ENCODE measurements at places on chromosomes 2 and 18.

- DNase-seq, result no peak
Observed at GRCh38 chr2:98768384-98769113, 37.6 kb upstream of the MGAT4A start.

DNA sequence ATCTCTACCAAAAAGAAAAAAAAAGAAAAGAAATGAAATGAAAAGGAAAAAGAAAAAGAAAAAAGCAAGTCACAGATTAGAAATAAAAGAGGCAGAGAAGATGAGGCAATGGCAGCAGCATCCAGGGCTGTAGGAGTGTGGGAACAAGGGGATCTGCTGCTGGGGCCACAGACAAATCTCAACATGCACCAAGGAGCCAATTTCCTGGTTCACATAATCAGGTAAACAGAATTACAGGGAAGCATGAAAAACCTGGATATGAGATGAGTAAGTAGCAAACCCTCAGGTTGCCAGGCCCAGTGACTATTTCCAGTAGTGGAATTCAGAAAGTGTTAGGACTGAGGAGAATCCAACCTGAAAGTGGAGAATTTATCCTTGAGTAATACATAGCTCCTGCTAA, 77.4 kb upstream of the ARHGAP28 start:
- DNase-seq, result no peak

- no peak for DNase-seq
Observed at GRCh38 chr18:363301-364085, 95.6 kb upstream of the THOC1 start.

DNA sequence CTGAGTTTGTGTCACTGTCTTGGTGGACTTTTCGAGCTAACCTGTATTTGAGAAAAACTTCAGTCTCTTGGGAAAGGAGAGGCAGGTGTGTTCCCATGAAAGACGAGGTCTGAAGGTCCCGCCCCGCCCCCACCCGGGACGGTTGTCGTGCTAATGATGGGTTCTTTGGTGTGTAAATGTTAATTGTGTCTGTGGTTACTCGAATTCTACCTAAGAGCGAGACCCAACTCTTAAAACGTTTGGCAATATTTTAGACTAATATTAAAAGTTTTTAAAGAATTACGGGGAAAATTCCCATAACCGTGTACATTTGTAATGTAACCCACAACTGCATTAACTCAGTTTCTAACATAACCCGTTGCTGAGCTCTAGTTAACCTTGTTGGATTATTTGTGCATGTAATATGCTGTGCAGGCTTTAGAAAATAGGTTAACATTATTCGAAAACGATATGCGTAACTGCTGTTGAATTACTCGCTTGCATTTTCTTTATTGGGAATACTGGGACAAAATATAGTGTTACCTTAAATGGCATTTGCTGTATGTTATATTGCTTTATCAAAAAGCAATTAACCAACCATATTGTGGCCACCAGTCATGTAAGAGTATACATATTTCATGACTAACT, 833 bp downstream of the EPB41L5 start:
- peak; percentile 70 for DNase-seq

DNA sequence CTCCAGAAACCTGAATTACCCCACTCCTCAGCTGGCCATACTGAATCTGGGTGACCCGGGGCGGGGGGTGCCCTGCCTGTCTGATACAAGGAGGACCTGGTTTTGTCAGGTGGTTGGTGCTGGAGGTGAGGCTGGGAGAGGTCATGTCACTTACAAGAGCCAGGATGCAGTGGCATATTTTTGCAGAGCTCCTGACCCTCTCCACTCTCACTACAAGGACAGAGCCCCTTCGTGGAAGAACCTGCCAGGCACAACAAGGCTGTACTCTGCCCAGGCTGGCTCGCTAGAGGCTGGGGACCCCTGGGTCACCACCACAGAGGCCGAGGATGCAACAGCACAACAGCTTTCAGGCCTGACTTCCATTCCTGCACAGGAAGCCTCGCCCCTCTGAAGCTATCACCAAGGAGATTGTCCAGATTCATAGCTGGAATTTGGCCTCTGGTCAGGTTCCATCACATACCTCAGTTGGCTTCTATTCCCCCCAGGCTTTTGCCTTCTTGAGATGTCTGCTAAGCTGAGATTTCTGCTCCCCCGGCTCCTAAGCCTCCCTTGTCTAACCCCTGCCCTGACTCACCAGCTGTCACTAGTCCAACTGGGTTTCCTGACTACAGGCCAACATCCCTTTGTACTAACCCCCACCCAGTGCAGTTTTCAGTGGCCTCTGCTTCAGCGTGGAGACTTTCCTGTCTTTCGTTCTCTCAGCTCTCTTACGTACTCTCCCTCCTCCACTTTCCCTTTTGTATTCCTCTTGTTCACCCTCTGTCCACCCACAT, 132.5 kb upstream of the EPAS1 start:
- peak; percentile 65 for DNase-seq

DNA sequence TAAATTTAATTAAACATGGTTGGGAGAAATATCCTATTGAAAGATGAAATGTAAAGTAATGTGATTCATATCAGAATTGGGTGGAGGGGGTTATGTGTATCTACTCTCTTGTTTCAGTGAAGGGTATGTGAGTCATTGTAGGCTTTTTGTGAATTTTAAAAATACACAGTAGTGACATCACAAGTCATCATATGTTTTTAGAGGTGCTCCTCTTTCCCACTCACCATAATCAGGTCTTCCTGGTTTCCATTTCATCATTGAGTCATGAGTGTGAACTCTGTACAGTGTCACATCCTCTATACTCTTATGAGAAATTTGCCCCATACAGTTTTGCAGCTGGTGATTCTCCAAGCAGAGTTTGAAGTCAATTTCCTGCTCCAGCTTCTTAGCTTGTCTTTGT, 18.8 kb downstream of the FSIP2 start:
- DNase-seq, result no peak

- no peak for DNase-seq
Observed at GRCh38 chr2:100718065-100718629, 101.8 kb upstream of the NPAS2 start.

DNA sequence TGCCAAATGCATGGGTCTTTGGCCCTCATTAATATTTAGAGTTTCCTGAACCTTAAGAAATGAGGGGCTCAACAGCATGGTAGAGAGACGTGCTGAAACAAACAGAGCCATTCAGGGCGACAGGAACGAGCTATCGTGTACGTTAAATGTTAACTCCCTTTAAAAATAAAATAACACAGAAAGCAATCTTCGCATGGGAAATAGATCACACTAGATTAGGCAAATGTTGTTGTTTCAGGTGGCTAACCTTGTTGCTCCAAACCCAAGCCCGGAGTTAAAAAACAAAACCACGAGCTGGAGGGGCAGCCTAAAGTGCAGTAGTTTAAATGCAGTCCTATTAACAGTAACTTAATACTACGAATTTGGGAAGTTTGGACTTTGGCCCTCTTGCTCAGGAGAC, 177.4 kb upstream of the TRIB2 start:
- DNase-seq, result no peak

GRCh38 chr2:174634130-174635014, 36.8 kb upstream of the WIPF1 start:
- DNase-seq, result peak; percentile 26

DNA sequence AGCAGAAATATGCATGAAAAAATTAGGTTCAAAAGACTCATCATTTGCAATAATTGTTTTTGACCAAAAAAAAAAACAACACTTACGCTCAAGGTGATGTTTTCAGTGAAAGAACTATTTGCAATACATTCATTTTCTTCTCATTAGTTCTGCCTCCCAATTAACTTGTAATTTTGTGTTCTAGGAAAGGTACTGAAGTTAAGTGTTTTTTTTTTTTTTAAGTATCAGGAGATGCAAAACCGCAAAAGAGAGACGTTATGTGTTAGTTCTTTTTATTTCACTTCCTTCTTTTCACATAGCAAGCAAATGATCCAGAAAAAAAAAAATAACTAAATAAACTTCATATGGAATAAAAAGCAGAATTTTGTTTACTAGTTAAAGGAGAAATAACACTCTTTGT, 735.2 kb upstream of the GCFC2 start:
- no peak for DNase-seq

DNA sequence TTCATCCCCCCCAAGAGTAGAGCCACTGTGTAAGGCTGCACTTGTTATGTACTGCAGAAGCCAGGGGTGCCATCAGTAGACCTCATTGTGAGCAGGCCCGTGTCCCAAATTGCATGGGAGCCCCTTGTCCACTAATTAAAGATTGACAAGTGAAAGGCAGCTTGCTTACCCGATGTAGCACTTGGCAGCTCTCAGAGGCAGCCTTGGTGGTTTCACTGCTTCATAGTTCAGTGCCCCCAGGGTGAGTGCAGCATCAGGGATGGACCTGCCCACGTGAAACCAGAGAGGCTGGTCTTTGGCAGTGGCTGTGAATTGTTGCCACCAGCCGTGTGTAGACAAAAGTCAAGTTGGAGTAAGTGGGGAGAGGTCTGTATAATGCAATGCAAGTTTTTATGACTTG, 13.3 kb downstream of the TUBB6 start:
- no peak for DNase-seq

DNA sequence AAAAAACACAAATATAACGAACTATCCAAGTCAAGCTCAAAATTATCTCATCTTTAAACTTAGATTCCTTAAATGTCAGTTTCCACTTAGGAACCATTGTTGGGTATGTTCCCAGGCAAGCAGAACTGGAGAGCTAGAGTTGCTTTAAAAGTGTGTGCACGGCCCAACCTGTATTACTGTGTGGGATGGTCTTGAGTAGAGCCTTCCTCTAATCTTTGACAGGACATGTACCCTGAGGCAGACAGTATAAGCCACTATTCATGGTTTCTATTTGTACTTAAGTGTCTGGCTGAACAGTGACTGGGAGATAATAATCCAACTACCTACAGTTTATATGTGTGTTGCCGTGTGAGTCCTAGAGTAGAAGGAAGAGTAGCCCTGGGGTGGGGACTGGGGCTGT, 239.7 kb downstream of the GPD2 start:
- DNase-seq, result no peak

- no peak for DNase-seq
Observed at GRCh38 chr18:10033016-10033399, 119.2 kb downstream of the VAPA start.

GRCh38 chr2:237471438-237472186, 15.4 kb upstream of the MLPH start:
- peak; percentile 64 for DNase-seq

GRCh38 chr2:156818944-156819343, 382.8 kb downstream of the GPD2 start:
- DNase-seq, result no peak

GRCh38 chr2:209523867-209524266, 100.0 kb downstream of the MAP2 start:
- DNase-seq, result no peak

GRCh38 chr2:2881499-2881898, 496.1 kb downstream of the EIPR1 start:
- DNase-seq, result no peak

DNA sequence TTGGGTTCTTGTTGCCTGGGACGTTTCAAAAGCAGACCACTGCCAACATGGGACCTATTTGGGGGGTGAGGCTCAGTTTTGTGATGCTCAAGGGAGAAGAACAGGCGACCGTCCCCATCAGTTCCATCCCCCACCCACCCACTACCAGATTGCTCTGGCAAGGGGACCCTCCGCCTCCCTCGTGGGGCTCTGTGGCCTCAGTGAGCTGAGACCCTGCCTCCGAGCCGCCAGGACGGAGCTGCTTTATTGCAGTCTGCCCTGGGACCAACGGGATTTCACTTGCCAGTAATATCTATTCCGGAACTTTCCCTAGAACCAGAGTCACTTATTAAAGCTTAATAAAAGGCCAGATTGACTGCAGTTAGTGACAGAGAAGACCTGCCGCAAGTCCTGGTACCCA, 146.3 kb downstream of the KLHL29 start:
- no peak for DNase-seq

GRCh38 chr2:98734823-98735260, 3.9 kb upstream of the MGAT4A start:
- no peak for DNase-seq

DNA sequence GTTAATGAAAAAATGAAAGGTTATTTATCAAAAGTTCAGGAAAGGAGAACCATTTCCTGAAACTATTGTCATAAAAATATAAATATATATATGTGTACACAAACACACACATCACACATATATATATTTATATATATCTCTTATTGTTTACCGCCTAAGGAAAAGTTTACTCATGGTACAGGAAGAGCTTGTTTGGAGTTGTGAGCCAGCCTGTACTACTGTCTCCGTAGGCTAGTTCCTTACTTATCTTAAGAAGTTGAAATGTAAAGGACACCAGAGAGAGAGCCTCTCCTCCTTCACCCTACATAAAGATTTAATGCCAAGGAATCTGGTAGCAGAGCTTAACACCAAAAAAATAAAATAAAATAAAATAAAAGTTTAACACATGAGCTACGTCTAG, 19.6 kb downstream of the DSC1 start:
- no peak for DNase-seq

DNA sequence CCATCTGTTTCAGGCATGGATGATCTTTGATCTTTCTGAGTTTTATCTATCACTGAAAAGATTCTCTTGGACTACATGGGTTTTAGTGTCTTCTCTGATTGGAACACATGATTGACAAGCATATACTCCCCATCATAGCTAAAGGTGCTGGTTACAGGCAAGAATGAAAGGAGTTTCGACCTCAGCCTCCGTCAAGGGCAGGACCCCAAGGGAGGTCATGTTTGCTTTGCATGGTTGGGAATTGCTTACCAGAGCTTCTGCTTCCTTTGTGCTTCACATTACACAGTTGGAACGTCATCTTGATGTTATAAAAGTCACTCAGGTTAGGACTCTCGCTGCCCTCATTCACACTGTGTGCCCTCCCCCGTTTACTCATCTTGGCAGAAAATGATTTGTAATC, 287.7 kb downstream of the PIK3C3 start:
- DNase-seq, result no peak

DNA sequence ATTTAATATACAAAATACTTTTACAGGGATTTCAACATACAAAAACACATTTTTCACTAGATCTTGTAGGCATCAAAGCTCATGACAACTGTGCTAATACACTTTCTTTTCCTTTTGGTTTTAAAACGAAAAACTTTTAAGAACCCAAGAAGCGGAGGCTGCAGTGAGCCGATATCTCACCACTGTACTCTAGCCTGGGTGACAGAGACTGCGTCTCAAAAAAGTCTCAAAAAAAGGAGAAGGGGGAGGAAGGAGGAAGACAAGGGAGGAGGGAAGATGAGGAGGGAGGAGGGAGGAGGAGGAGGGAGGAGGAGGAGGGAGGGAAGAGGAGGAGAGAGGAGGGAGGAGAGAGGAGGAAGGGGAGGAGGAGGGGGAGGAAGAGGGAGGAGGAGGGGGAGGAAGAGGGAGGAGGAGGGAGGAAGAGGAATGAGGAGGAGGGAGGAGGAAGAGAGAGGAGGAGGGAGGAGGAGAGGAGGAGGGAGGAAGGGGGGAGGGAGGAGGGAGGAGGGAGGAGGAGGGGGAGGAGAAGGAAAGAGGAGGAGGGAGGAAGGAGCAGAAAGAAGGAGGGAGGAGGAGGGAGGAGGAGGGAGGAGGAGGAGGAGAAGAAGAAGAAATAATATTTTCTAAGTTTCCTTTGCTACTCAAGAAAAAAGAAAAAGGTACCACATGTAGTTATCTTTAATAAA, 13.8 kb downstream of the ROCK2 start:
- no peak for DNase-seq

DNA sequence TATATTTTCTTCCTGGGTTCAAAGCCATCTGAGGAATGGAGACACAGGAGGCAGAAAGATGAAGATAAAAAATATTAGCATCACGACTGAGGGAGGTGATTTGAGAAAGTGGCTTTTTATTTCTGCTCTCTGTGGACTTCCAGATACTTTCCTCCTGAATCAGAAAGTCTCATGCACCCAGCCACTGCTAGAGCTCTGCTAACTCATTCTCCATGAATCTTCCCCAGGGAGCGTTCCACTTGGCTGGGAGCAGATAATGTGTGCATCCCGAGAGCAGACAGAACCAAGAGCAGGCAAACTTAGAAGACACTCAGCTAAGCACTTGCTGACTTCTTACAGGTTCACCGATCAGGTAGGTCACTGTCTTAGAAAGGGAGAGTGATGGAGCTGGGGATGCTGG, 264.1 kb upstream of the THUMPD2 start:
- no peak for DNase-seq

Data from mucosa of descending colon (tissue), 3 donors.